ENCODE measurements at places on chromosomes 1 and 21.

DNA sequence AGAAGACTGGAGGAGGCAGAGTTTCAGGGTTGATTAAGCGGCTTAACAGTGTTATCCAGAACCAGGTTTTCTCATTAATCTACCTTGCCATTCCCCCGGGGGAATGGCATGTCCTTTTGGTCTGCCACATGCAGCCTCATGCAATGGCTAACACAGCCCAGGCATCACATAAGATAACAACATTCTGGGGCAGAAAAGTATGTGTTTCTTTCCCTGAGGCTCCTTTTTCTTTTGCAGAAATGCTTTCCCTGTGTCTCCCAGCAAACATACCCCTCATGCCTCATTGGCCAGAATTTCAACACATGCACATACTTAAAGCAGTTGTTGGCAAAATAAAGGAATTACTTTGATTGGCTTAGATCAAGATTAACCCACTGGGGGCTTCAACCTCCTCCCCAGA is 98.6 kb downstream of the OMA1 start:
- DNase-seq, result no peak

- DNase-seq, result no peak
These were observed 57.0 kb downstream of the YARS1 start for GRCh38 chr1:32759997-32760623.

DNA sequence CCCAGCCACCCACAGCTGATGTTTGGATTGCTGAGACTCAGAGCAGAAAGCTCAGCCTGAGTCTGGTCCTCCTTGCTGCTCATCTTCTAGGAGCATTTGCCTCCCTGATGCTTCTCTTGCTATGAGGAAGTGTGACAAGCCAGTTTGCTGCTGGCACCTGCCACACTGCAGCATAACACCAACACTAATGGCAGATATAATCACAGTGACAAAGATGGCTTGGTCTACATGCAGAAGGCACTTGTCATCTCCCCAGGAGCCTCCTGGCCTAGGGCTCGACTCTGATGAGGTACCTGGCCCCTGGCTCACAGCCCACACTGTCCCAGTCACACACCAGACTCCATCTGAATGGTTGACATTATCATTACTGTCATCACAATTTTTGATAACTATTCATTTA is 13.9 kb upstream of the PSMB2 start:
- no peak for DNase-seq

GRCh38 chr1:18606443-18607288 is 24.0 kb upstream of the PAX7 start:
- no peak for DNase-seq

DNA sequence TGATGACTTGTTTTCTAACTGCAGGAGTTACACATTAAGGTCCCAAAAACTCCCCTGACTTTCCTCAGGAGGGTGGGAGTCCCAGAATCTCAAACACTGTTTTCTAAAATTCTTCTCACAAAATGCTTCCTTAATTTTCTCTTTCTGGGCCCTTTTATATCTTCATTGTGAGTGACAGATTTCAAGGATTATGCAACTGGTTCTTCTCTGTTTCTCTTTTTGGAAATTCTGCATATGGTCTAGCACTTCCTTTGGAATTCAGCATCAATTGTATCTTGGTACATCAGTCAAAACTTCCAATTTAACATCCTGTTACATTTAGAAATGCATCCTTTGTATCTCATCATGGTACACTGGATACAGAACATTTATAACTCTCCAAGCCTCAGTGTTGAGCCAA is 59.7 kb downstream of the LMO4 start:
- DNase-seq, result no peak

GRCh38 chr1:96845464-96845863 is 123.9 kb downstream of the PTBP2 start:
- no peak for DNase-seq

DNA sequence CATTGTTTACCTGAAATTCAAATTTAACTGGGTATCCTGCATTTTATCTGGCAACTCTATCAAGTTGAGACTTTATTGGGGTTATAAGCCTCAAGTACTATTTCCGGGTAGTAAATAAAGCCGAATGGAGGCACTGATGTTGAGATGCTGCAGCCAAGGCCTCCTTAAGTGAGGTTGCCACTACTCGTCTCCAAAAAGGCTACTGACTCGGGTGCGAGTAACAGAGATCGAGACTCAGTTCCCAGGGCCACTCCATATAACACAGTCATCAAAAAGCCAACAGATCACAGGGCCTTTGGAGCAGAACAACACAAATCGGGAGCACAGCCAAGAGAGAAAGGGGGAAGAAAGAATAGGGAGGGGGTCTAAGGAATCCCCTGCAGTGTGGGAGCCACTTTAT is 524 bp downstream of the COPA start:
- DNase-seq, result no peak

DNA sequence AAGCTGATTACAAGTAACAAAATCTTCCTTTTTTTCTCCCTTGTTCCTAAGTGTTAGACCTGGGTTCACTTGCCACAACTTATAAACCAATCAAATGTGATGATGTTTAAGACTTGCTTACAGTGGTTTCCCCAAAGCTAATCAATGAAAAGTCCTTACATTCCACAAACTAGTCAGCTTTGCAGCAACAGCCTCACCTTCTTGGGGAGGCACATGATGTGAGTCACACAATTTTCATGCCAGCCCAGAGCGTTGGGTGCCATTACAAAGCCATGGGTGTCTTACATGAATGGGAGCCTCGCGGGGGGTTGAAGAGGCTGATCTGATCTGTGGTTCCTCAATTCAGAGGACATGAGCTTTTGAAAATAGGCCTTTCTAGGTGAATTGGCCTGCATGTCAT is 91.6 kb upstream of the UBE2U start:
- no peak for DNase-seq
